GM23338 (cell line): ENCODE measurements at places on chromosomes 12 and 14. TPM values are rescaled to one million over a fixed set of nuclear protein-coding genes. Genes with fewer than 3 reads are reported as not detected.

GRCh38 chr12:60112763-60113162, 516.9 kb downstream of the SLC16A7 start:
- no peak for DNase-seq

GRCh38 chr12:26810330-26810729, 22.7 kb downstream of the ITPR2 start:
- peak; percentile 53 for DNase-seq

- DNase-seq = no peak
Observed at GRCh38 chr12:51874000-51874399, 13.9 kb upstream of the ANKRD33 start.

DNA sequence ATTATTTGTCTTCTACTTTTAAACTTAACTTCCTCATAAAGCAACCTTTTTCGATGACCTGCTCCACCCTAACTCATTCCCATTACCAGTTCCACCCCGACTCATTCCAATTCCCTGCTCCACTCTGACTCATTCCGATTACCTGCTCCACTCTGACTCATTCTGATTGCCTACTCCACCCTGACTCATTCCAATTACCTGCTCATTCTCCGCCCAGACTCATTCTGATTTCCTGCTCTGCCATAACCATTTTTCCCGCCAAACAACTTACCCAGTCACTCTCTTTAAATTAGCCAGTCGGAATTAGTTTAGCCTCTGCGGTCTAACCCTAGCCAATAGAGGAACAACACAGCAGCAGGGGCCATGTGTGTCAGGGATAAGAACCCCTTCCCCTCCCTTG, 249.1 kb downstream of the DPY19L2 start:
- peak; percentile 13 for DNase-seq

DNA sequence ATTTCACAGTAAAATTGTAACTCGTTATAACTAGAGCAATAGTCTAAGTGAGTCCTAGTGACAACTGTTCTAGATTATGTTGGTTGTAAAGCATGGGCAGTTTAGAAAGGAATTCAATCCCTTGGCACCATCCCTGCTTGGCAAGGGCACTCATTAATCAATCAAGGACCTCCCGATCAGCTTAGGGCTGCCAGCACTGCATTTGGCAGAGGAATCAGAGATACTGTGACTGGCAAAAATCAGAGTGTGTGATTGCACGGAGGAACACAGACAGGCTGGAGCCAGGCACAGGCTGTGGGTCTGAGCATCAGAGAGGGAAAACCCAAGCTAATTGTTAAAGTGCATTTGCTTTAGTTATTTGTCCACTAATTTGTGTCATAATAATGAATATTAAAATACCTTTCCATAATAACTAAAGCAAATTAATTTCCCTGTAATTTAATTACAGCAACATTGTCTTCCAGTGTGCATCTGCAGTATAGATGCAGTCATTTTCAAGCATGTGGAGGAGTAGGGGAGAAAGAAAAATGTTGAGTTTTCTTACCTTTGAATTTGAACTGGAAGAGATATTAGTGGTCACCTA, 3.2 kb upstream of the EGLN3 start:
- DNase-seq = no peak

DNA sequence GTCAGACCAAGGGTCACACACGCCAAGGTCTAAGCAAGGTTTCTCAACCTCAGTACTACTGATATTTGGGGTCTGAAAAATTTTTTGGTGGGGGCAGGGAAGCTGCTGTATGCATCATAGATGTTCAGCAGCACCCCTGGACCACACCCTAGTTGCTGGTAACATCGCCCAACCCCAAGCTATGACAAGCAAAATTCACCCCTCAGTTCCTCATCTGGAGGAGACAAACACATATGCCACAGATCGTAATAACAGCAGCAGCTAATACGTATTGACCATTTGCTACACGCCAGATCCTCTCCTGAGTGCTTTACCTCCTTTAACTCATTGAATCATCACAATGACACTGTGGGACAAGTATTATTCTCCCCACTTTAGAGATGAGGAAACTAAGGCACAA, 46.4 kb downstream of the ACTN1 start:
- DNase-seq = no peak

DNA sequence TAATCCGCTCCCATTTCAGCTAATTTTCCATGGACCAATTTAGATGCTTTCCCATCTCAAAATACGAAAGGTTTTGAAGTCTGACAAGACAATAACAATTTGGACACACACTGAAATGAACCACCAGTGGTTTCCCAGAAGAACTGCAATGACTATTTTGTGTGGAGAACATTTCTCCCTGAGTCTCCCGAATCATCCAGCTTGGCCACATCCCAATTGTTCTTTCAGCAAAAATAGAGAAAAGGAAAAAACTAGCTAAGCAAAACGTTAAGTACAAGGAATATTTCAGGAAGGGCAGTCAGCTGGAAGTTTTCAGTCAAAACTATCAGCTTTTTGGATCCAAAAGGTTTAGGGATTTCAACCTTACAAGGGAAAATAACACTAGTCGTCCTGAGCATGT, 390.6 kb downstream of the KCNH5 start:
- DNase-seq = no peak

DNA sequence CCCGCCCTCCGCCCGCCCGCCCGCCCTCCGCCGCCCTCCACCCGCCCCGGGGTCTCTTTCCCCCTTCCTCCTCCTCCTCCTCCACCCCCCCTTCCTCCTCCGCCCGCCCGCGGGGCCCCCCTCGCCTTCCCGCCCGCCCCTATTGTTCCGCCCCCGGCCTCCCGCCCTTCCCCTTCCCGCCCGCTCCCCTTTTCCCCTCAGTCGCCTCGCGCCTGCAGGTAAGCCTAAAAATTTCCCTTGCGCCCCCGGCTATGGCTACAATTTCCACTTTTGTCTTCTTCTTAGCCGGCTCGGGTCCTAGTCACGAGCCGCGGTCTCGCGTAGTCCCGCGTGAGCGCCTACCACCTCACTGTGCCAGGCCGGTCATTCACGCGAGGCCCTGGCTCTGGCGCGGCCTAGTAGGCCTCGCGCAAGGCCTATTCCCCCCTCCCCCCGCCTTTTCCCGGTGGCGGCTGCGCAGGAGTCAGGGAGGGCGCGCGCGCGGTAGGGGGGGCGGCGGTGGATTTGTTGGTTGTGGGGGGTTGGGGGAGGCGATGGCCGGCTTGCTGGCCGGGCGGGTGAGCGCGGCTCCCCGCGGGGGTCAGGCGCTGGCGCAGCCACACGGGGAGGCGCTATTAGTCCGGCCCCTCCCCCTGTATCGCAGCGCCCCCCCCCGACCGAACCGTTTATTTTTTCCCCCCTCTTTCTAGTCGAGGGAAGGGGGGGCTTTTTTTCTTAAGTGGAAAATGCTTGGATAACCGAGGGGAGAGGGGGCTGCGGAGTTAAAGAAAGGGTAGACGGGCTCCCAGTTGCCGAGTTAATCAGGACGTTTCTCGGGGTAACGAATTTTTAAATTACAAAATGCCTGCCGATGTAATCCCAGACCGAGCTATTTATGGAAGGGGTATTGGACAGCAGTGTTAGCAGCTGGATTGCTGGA, 516 bp downstream of the PCBP2 start:
- peak; percentile 86 for DNase-seq

GRCh38 chr12:75488553-75488952, 8.0 kb downstream of the GLIPR1 start:
- DNase-seq = peak; percentile 65

DNA sequence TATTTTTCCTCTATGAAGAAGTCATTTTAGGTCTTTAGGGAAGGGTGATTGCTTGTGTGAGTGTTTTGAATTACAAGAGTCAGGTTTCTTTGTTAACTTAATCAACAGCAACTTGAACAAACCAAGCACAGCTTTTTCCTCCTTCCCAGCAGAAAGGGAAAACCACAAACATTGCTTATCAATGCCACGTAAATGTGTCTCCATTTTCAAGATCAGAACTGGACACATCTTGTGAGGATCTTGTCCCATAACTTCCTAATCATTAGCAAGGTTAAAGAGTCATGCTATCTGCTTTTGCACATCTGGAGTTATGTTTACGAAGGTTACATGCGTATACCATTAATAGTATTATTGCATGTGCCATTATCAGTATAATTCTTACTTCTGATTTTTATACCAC, 248.0 kb upstream of the FLRT2 start:
- no peak for DNase-seq

GRCh38 chr14:31084385-31084784, 58.2 kb upstream of the STRN3 start:
- peak; percentile 24 for DNase-seq

GRCh38 chr14:103319422-103319821, 14.6 kb upstream of the EIF5 start:
- DNase-seq = no peak

DNA sequence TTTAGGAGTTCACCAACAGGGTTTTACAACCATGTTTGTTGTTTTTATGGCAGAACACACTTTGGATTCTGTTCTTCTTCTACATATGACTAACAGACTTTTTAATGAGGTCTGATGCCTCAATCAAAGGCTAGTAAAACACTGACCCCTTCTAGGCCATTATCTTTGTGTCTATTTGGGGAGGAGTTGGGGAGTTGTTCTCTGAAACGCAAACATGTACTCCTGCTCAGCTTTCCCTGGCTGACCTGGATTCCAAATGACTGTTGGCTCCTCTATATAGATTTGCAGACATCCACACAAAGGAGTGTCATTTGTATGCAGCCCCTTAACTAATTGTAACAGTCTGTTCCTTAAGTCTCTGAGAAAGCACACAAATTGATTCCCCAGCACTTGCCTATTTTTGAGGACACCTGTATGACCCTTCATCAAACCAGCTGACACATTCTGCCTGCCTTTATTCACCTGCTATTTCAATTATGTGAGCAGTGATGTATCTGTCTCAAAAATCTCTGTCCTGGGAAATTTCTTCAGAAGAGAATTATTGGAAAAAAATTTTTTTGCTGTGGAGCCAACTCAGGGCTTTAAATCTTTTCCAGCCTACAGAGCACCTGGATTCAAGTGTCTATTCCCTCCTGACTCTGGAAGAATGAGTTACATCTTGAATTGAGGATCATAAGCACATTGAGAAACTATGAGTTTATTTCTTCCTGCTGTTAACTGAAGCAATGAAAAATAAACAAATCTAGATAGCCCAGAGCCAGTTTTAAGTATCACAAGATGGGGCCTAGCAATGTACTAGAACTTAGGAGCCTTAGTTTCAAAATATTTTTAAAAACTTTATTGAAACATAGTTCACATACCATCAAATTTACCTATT, 417.2 kb downstream of the RAD51B start:
- DNase-seq = no peak

DNA sequence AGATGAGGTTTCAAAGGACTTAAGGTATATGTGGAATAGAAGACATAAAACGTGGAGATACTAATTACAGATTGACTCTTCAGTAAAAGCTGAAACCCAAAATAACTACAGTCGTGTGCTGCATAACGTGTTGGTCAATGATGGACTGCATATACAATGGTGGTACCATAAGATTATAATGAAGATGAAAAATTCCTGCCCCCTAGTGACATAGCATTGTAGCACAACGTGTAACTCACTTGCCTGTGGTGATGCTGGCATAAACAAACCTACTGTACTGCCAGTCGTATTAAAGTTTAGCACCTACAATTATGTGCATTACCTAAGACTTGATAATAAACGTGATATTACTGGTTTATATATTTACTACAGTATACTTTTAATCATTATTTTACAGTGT, 150.3 kb downstream of the LRRK2 start:
- DNase-seq = peak; percentile 40

GRCh38 chr12:62817556-62818271, 117.2 kb downstream of the PPM1H start:
- DNase-seq = no peak

DNA sequence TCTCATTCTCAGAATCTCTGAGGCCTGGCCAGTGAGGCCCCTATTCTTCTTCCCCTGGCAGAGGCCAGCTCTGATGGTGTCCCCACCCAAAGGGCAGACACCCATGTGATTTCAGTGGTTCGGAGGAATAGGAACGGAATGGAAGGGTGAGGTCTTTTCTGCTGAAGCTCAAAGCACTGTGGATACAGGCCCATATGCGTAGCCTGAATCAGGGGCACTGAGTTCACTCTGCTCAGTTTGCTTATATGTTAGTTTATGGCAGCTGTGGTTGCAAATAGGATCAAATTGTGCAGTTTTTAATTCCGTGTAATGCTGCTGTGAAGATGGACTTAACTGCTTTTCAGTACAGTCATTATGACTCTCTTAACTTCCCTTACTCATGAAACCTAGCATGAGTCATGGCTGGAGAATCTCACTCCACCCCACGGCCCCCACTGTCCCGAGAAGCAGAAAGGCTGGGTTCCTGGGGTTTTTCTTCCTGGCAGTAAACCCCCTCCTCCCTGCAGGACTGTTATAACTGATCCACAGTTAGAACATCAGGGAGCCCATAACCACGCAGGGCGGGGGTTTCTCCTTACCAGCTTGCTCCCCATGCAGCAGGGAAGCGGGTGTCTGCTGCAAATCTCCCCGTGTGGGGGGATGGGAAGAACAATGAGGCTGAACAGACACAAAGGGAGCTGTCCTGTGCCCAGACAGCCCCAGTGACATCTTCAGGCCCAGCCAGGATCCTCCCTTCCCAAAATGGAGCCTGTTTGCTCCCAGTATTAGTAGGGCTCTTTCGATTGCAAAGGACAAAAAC, 122.7 kb downstream of the SLC38A6 start:
- peak; percentile 44 for DNase-seq

DNA sequence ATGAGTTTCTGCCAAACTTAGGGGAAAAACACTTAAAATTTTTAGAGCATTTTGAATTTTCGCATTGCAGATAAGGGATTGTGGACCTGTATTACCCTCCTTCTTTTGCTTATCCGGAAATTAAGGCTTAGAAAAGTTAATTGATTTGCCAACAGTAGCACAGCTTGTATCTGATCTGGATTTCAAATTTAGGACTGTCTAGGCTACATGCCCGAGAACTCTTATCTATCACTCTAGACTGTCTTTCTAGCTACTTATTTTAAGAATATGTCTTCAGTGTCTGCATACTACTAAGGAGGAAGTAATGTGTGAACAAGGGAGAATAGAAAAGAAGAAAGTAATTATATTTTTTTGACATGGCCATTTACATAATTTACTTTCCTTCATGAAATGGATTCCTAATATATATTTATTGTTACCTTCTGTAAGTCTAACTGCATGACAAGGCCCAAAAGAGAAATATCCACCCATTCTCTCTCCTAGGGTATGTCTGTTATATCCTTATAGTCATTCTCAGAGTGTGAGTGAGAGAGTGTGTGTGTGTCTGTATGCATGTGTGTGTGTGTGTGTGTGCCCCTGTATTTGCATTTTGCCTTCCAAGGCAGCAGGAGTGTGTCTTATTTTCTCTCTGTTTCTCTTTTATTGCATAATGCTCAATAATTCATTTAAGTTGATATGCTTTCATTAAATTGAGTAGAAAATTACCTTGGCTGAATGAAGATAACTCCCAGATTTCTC, 132.1 kb downstream of the SLC5A8 start:
- no peak for DNase-seq

GRCh38 chr14:20996521-20996920, 2.6 kb upstream of the SLC39A2 start:
- no peak for DNase-seq

Gene KRT5
- not detected in 2 replicates for total RNA-seq

Gene RND1
- total RNA-seq = 7.4 and 10.4 TPM in 2 replicates

Gene HSPA2
- total RNA-seq = 114 and 130 TPM in 2 replicates

Gene PRORP
- total RNA-seq = 39.0 and 50.4 TPM in 2 replicates

Gene KRT3
- total RNA-seq = not detected in 2 replicates

Gene POTEG
- not detected in 2 replicates for total RNA-seq

Gene CARMIL3
- 9.7 and 11.8 TPM in 2 replicates for total RNA-seq

Gene CD163
- 0.04 TPM in 1 of 2 replicates, not detected in the other for total RNA-seq

Gene AICDA
- not detected in 2 replicates for total RNA-seq
